Esophagus muscularis mucosa (tissue), 4 donors: ENCODE measurements at places on chromosomes 7 and 10. TPM values are rescaled to one million over a fixed set of nuclear protein-coding genes. Genes with fewer than 3 reads are reported as not detected.

GRCh38 chr7:113698556-113699220 is 220.1 kb downstream of the PPP1R3A start:
- no peaks in the 10 kb centered on the region for H3K36me3 ChIP-seq
- no peak overlapping the region for H3K27ac ChIP-seq
- no peak overlapping the region for H3K4me3 ChIP-seq
- DNase-seq: no peak

Gene NAT16
- total RNA-seq: not detected

Gene UNCX
- not detected for total RNA-seq

GRCh38 chr10:31683682-31684081 is 244.9 kb downstream of the ARHGAP12 start:
- H3K27ac ChIP-seq: no peak overlapping the region
- H3K4me1 ChIP-seq: no peaks in the 10 kb centered on the region
- DNase-seq: no peak
- no peaks in the 10 kb centered on the region for H3K27me3 ChIP-seq
- H3K36me3 ChIP-seq: no peaks in the 10 kb centered on the region

- no peaks in the 10 kb centered on the region for H3K27me3 ChIP-seq
- H3K4me3 ChIP-seq: no peak overlapping the region
- H3K4me1 ChIP-seq: peaks cover 4% of the 10 kb centered on the region
- DNase-seq: no peak
- H3K36me3 ChIP-seq: peaks cover 6% of the 10 kb centered on the region
Measured at GRCh38 chr10:69638642-69639041, 8.6 kb downstream of the FAM241B start.

Gene AKR1C2
- 9.9 TPM for total RNA-seq

- H3K27me3 ChIP-seq: no peaks in the 10 kb centered on the region
- no peak for DNase-seq
- H3K27ac ChIP-seq: no peak overlapping the region
- H3K36me3 ChIP-seq: no peaks in the 10 kb centered on the region
- H3K4me3 ChIP-seq: no peak overlapping the region
Measured at GRCh38 chr7:132677918-132678317, 101.6 kb upstream of the PLXNA4 start.

DNA sequence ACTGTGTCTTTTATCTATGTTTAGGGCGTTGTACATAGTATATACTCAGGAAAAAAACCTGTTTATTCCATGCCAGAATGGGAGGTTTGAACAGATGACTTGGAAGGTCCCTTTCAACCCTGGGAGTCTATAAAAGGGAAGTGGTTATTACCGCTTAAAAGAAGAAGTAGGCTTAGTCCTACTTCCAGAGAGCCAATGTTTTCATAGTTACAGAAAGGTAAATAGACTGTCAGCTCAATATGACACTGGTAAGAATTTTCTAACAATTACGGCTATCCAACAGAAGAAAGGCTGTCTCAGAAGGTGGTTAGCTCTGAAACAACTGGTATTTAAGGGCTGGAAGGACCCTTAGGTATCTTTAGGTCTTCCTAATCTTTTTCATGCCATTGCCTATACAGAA is 1.1 kb upstream of the TFAM start:
- peak overlapping the region; percentile 92 for H3K27ac ChIP-seq
- no peaks in the 10 kb centered on the region for H3K27me3 ChIP-seq
- peak overlapping the region; percentile 77 for H3K4me3 ChIP-seq
- H3K36me3 ChIP-seq: peaks cover 22% of the 10 kb centered on the region
- peaks cover 31% of the 10 kb centered on the region for H3K4me1 ChIP-seq
